ENCODE measurements at places on chromosomes 7 and 10. TPM values are rescaled to one million over a fixed set of nuclear protein-coding genes. Genes with fewer than 3 reads are reported as not detected.
A peak's percentile ranks its signal among the peaks of the same experiment; 100 is the strongest.

GRCh38 chr10:14953424-14954000 lies 384 bp downstream of the DCLRE1C start:
- DNase-seq = peak; percentile 62

Gene MMRN2
- total RNA-seq = 2.0 TPM

- no peak for DNase-seq
Observed at GRCh38 chr7:137846549-137846826, 286 bp downstream of the DGKI start.

DNA sequence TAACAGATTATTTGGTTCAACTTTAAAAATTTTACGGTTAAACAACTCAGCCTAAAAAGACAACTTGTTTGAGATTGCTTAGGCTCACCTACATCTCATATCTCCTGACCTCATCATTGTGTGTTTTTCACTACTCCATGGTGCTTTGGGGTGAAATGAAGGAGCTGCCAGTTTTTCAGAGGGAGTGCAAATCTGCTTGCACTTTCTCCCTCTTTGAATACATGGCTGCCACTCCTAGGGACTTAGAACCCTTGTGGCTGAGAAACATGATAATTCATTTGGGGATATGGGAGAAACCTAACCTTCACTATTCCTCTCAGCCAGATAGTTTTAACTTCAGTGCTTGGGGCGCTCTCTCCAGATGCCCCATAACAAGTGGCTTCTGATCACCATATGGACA lies 2.7 kb downstream of the CCSER2 start:
- no peak for DNase-seq

Gene HDAC9
- total RNA-seq = 0.31 TPM

GRCh38 chr10:1290071-1290471 lies 233.9 kb downstream of the WDR37 start:
- DNase-seq = no peak

GRCh38 chr7:39898867-39899266 lies 51.2 kb upstream of the CDK13 start:
- DNase-seq = no peak

DNA sequence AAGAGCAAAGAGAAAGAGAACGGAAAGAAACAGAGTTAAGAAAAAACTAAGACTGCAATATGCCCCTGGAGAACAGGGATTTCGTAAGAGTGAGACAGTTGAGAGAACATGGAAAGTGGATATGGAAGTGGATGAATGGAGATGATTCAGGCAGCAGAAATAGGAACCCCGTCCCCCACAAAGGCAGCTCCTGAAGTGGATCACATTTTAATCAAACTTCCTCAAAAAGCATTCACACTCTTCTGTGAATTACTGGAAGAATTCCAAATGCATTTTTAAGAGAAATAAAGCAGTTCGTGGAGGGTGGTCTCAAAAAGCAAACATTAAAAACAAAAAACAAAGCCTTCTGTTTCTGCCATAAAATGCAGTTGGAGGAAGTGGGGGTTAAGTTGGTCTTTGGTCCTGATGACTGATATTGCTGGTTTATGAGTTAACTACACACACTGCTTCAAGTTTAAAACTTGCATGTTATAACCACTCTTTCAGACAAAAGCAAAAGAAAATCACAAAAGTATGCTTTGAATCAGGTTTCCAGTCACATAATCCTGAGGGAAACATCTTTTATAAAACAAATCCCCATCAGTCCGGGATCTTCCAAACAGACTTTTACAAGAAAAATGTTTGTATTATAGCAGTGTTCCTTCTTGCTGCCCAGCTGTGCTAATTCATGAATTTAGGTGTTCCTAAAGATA lies 214.3 kb downstream of the FANK1 start:
- DNase-seq = no peak

Gene PAPOLB
- total RNA-seq = 0.25 TPM

DNA sequence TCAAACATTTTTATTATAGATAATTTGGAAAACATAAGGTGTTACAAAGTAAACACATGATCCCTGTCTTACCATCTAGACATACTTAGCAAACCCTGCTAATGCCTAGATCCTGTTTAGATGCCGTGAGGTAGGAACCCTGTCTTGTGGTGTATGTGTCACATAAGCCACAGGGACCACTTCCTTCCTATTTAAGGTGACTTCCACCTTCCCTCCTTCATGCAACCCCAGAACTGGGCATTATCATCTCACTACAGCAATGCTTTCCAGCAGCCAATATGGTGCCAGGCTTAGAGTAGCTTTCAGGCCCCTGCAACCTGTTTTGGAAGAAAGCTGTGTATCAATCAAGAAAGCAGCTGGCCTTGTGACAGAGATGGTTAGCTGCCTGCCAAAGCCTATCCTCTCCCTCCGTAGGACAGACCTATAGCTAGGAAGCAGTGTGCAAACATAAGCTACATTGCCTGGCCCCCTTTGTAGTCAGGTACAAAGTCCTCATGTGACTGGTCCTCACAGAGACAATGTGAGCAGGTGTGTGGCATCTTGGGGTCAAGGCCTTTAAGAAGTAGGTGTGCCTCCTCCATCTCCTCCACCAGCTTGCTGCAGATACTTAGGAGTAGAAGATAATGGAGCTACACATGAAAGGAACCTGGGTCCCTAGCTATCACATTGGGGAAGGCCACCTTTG lies 146.8 kb downstream of the SPAG6 start:
- no peak for DNase-seq

DNA sequence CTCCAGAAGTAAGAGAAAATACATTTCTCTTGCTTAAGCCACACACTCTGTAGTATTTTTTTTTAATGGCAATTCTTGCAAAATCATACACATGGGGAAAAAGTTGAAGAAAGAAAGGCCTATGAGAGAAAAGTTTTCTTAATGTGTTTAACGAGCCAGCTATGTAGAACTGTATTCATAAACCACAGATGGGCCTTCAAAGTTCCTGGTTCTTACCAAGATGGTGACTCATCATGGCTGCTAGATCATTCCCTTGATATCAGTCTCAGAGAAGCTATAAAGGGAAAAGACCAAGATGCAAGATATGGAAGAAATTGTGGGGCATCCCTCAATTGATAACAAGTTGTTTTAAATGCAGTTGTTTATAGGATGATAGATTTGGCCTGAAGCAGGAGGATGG lies 992.7 kb upstream of the MBL2 start:
- no peak for DNase-seq

- DNase-seq = no peak
Observed at GRCh38 chr7:155220903-155221302, 76.8 kb upstream of the INSIG1 start.

Gene SDHAF3
- total RNA-seq = 103 TPM

Gene RET
- 0.04 TPM for total RNA-seq

DNA sequence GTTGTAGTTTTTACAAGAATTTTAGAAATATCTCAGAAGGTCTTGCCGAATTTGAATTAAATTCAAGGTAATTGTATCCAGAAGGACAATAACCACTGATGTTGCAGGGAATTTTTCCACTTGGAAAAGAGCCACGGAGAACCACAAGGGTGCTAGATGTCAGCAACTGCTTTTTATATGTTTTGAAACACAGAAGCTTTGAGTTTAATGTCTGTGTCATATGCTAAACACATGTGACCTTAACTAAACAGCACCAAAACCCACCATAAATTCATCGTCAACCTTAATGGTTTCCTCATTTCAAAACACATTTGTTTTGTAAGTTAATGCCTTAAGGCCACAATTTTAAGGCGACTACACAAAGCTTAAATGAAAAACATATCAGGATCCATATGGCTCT lies 106.9 kb downstream of the COL28A1 start:
- DNase-seq = no peak

GRCh38 chr10:75291805-75292204 lies 56.0 kb upstream of the COMTD1 start:
- no peak for DNase-seq

GRCh38 chr7:45660201-45660900 lies 86.2 kb downstream of the ADCY1 start:
- no peak for DNase-seq

GRCh38 chr7:50303335-50304128 lies 984 bp upstream of the IKZF1 start:
- DNase-seq = peak; percentile 59

Gene RAPGEF5
- 1.8 TPM for total RNA-seq

DNA sequence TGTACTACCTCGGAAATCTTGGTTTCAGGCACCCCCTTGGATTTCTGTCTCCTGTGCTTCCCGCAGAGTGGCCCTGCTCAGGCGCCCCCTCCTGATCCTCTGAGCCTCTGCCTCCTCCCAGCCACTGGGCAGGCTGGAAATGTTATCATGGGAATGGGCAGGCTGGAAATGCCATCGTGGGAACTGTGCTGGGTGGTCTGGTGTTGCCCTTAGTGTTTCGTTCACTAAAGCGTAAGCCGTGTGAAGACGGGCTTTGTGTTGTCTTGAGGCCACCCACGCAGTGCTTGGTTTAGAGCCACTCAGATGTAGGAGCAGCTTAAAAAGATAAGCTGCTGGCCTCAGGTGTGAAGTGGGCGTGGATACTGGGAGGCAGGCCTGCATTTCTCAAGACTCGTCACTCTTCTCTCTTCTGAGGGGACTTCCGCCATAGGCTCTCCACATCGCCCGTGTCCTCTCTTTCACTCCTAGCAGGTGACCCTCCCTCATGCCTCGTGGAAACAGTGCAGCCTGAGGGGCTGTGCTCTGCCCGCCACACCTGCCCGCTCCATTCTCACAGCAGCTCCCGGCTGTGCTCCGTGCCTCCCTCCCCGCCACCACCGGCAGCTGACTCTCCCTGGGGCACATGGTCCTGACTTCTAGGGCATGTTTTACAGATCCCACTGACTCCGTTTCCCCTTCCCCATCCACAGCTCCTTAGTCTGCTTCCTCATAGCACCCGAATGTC lies 28.5 kb downstream of the PPP2R2D start:
- DNase-seq = no peak

Gene CCDC172
- not detected for total RNA-seq

DNA sequence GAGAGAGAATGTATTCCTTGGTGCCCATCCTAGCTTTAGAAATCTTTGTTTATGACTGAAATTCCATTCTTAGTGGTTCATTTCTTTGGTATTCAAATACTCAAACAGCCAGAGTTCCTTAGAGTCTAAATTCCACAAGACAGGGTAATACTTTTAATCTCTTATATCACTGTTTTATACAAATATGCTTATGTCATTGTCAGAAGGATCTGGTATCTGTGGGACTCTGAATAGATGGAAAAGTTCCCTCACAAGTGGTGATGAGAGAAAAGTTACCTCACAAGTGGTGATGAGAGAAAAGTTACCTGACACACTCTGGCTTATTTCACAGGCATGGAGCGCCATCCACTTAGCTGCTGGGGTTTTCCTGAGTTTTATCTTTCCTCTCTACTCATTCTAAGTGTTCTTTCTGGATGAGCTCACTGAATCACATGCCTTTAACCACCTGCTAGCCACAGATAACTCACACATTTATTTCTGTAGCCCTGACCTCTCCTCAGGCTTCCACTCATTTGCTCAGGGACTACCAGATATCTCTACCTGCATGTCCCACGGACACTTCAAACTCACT lies 784.0 kb downstream of the SUGCT start:
- DNase-seq = no peak

DNA sequence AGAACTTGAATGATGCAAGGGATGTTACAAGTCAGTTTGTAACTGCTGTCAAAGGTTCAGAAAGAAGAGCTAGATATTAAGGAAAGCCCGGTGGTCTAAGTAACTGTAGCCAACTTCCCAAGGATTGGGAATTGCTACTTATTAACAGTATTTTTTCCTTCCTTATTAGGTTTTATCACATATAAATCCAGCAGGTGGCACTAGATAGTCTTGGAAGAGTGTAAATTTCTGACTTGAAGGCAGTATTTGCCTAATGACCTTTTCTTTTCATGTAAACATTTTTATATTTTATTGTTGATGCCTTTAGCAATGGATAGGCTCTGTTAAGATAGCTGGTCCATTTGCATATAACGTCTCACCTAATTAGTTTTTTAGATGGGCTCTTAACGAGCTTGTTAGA lies 51.2 kb downstream of the ANLN start:
- no peak for DNase-seq

GRCh38 chr7:114269714-114270113 lies 144.9 kb upstream of the FOXP2 start:
- no peak for DNase-seq

DNA sequence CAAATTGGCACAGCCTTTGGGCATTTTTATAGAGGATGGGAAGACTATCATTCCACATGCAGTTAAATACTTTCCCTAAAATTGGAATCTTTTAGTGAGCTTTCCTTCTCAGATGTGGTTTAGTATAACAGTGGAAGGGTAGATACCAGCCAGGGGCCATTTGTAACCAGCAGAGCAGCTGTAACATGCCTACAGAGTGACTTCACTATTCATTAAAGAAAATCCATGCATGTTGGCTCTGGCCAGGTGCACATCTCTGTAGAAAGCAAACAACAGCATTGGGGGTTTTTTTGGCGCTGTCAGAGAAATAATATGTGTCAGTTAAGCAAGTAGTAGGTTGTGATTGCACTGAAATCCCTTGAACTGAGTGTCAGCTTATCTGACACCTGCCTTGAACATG lies 115.6 kb downstream of the LHFPL3 start:
- DNase-seq = no peak

DNA sequence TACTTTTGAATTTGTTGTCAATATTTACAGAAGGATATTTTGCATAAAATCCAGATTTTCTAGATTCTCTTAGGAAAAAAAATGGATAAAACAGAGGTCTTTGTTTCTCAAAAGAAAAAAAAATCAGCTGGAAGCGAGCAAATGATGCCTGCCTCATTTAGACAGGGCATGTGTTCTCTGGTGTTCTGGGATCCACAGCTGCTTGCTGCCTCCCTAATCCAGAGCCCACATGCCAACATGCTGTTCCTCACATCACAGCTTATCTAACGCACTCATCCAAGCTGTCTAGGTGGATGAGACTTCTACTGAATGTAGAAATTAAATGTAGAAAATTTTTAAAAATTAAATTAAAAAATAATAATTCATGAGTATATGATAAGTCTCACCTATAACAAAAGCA lies 630.1 kb downstream of the SORCS1 start:
- no peak for DNase-seq
